ENCODE measurements at places on chromosomes 12 and 14.

DNA sequence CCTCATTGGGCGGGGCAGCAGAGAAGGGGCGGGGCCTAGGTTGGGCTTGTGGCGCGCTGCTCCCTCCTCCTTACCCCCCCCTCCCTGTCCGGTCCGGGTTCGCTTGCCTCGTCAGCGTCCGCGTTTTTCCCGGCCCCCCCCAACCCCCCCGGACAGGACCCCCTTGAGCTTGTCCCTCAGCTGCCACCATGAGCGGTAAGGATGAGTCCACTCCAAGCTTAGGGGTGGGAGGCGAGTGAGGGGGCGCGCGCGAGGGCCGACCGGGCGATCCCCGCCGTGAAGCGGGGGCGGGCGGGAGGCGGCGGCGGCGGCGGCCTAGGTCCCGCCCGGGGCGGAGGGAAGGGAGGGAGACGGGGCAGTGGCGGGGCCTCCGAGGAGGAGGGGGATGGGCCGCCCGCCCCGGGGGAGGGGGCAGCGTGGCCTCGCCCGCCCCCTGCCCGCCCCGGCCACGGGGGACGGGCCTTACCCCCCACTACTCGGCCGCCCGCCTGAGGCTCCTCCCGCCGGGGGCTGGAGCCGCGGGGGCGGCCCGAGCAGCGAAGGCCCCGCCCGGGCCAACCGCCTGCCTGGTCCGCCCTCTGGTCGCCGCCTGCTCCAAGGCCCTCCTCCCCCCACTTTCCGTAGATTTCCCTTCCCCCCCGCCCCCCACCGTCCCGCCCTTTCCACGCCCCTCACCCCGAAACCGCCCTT, at the start of gene SP1:
TSS of gene SP1 (plus strand) at position 73 of the 690 bp plus-strand sequence. CDS start at position 189, 116 bp downstream.
- DNase-seq: peak; percentile 98

DNA sequence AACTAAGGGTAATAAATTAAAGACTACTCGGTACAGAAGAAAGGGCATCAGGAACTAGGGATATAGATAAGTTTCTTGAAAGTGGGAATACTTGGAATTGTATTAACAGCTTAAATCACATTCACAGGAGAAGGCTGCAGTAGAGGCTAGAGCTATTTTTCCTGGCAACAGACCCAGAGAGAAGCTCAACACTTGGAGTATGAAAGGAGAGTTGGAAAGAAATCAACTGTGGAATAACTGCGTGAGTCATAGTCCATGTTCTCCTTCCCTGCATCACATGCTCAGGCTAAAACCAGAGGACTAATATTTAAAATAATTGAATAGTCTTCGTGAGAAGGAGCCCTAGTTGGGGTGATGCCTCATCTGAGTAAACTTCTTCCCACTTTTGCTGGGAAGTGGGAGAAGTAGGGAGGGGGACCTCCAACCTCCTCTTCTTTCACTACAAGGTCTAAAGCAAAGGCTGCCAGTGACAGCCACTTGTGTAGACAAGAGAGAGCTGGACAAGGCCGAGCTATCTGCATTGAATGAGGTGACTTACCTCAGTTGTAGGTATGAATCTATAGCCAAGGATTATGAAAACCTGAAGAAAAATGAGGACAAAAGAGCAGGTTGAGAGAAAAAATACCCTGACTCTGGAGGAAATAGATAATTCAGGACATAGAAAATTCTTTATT, 32.7 kb downstream of the DYRK2 start:
- no peak for DNase-seq

DNA sequence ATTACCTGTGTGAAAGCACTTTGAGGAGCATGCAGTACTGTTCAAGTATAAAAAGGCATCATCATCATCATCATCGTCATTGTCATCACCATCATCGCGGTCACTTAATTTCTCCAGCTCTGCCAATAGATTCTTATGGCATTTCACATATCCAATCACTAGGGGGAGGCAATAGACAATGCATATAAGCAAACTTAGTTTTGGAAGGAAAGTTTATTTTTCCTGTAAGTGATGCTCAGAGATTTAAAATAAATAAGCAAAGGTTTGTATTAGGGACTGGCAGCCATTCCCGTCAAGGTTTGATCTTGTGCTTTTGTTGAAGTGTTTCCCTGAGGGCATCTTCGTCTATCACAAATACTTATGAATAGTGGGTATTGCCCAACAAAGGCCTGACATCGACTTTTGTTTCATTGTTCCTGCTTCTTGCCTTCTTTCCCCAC, 127.4 kb downstream of the KTN1 start:
- DNase-seq: no peak

DNA sequence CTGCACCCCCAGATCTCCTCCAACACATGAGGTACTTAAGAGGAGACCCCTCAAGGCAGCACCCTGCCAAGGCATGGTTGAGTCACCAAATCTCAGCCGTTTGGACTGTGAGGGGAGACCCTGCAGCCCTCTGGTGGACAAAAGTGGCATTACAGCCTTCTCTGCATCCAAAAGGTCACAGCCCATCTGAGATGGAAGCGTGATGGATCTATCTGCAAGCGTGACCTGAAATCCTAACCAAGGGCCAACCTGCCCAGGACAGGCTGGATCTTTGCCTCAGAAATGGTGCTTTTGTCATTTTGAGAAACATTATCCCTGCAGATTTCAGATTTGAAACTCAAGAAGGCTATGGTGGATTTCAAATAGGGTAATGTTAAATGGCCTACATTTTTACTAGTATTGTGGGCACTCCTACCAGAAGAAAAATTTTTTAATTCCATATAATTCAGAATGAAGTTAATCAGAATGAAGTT, 23.7 kb upstream of the DHRS4 start:
- peak; percentile 81 for DNase-seq

DNA sequence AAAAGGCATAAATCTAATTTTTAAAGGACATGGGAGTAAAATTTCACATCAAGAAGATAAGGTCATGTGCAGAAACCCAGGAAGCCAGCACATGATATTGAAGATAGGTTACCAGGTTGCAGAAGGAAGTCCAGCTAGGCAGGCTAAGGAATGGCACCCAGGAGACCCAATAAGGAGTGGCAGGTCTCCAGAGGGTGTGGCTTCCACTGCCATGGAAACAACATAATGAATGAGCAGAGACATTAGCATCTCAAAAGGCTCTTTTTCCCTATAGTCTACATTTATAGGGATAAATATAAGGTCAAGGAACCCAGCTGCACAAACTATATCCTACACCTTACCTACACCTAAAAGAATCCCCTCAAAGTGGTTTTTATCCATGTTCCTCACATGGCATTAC, 275.9 kb downstream of the RPS29 start:
- no peak for DNase-seq

DNA sequence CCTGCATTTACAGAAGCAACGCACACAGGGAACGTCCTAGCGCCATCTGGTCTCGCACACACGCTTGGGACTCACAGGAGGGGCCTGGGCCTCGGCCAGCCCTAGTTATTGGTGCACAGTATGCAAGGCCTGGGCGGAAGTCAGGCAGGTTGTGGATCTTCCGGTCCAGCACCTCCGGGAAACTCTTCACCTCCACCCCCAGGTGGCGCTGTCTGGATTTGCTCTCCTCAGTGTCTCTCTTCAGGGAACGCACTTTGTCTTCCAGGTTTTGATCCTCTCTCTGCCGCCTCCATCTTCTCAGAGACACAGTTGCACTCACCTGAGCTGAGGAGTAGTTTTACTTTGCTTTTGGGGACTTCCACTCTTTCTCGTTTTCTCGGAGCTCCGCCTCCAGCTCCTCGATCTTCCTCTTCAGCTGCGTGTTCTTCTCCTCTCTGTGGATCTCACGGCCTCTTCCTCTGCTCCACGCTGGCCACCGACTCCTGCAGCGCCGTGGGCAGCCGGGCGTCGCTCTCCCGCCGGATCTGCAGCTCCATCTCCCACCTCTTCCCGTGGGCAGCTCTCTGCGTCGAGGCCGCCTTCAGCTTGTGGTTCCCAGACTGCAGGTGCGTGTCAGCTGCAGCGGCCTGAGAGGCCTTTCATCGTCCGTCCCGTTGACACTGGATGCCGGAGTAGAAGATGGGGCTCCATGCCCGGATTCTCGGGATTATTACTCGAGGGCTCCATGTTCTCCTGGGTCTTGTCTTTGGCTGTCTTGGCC, 933.8 kb downstream of the TMEM121 start:
- peak; percentile 70 for DNase-seq

DNA sequence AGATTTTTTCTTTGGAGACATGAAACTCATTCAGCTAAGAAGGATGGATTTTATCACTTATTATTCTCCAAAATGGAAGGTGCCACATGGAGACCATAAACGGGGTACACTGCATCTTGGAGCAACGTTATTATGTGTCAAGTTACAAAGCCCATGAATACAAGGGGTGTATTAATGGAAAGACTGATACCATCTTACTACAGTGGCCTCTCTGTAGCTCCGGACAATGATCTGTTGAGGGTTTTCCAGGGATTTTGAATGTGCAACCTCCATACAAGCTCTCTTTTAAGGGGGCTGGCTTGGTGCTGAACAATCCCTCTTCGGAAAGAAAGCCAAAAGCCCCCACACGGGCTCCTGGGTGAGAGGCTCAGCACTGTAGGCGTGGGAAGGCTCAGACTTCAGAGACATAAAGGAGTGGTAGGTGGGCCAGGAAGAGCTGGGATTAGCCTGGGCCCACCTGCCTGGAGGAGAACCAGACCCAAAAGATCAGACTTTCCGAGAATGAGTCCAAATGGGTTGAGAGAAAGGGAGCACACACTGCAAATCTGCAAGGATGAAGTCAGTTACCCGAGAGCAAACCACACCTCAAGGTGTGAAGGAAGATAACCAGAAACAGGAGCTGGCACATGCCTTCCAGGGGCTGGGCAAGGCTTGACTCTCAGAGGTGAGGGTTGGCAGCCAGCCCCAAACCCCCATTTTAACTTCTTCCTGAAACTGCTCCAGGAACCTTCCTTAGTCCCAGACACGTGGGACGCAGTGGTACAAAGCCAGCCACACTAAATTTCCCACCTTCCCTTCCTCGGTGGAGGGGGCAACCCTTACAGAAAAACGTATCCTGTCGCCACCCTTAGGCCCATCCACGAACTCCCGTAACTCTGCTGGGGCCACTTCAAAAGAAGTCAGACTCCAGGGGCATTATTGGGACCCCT, 1.5 kb downstream of the VPS37B start:
- DNase-seq: no peak

GRCh38 chr12:120199595-120200306, 1.2 kb downstream of the RPLP0 start:
- DNase-seq: no peak

GRCh38 chr12:124493809-124494750, 73.3 kb downstream of the NCOR2 start:
- no peak for DNase-seq

DNA sequence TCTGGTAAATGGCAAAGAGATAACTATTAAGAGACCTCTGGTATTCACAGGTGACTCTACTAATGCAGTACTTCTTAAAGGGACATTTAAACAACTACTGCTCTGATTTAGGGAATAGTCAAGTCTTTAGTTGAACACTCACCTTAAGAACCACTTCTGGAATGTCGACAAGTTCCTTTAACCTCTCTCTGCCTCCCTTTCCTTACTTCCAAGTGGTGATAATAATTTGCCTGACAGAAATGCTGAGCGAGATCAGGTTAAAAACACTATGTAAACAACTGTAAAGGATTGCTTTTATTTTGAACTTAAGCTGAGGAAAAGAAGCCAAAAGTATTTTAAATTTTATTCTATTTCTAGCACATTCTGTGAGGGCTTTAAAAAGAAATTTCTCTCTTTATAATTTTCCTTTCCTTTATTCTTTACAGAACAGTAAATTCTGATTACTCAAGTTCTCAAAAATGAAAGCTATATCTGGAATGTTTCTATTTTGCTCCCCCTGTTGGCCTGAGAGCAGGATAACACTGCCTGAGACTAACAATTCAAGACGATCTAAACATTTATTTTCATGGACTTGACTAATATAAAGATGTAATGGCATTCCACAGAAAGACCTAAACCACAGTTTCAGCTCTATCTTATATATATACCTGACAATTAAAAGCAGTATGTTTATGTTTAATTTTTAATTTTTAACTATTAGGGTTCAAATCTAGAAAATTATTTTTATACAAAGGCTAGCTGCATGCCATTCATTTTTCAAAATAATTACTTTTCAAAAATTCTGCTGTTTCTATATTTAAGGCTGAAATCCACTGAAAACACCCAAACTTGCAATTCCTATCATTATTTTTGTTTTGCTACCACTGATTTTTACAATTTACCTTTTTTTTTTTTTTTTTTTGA, 29.2 kb downstream of the ZCCHC8 start:
- DNase-seq: peak; percentile 80

- DNase-seq: peak; percentile 70
These were observed 1.8 kb upstream of the TMEM19 start for GRCh38 chr12:71684081-71684480.

DNA sequence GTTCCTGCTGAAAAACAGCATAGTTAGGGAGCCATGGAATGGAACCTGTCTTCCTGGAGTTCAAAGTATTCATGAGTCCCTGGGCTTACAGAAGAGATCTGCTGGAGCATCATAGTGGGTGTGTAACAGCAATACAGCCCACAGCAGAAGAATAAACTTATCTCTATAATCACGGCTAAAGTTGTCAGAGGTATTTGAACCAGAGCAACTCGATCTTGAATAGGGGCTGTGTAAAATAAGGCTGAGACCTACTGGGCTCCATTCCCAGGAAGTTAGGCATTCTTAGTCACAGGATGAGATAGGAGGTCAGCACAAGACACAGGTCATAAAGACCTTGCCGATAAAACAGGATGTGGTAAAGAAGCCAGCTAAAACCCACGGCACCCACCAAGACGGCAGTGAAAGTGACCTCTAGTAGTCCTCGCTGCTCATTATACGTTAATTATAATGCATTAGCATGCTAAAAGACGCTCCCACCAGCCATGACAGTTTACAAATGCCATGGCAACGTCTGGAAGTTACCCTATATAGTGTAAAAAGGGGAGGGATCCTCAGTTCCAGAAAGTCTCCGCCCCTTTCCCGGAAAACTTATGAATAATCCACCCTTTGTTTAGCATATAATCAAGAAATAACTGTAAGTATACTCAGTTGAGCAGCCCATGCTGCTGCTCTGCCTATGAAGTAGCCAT, 223.4 kb downstream of the PCNX1 start:
- DNase-seq: no peak

GRCh38 chr12:61993734-61994345, 266.4 kb upstream of the USP15 start:
- DNase-seq: peak; percentile 13

GRCh38 chr12:41942354-41942753, 202.3 kb downstream of the GXYLT1 start:
- no peak for DNase-seq

DNA sequence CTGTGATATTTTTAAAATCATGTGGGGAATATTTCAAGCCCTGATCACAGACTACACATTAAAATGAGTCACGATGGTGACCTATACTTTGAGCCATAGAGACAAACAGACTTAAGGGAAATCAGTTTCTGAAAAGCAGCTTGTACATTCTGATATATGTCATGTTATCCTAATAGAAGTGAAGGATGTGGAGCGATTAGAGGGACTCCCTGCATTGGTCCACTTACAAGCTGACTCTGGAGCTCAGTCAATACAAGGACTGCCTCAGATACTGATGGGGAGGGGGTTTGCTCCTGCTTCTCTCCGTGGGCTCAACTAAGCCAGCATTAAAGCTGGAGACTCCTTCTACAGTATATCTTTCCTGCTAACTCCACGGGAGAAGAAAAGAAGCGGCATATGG, 173.5 kb downstream of the ALG10B start:
- no peak for DNase-seq

- no peak for DNase-seq
These were observed 19.0 kb downstream of the SPRING1 start for GRCh38 chr12:116718655-116719454.

GRCh38 chr14:104827177-104828055, 26.5 kb downstream of the ZBTB42 start:
- DNase-seq: peak; percentile 68
